ENCODE measurements at places on chromosomes 11 and 22.

DNA sequence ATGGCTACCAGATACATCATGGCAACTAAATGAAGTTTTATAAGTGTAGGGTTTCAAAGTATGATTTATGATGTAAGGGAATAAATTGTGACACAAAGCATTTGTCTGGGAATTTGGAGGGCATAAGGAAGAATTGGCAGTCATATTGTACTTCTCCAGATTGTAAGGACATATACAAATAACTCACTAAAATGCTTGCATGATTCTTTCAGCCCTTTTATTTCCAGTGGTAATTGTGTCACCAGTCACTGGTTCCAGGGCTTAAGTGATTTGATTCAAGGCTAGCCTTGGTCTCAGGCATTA lies 299.4 kb upstream of the ANO5 start:
- no peak for DNase-seq

DNA sequence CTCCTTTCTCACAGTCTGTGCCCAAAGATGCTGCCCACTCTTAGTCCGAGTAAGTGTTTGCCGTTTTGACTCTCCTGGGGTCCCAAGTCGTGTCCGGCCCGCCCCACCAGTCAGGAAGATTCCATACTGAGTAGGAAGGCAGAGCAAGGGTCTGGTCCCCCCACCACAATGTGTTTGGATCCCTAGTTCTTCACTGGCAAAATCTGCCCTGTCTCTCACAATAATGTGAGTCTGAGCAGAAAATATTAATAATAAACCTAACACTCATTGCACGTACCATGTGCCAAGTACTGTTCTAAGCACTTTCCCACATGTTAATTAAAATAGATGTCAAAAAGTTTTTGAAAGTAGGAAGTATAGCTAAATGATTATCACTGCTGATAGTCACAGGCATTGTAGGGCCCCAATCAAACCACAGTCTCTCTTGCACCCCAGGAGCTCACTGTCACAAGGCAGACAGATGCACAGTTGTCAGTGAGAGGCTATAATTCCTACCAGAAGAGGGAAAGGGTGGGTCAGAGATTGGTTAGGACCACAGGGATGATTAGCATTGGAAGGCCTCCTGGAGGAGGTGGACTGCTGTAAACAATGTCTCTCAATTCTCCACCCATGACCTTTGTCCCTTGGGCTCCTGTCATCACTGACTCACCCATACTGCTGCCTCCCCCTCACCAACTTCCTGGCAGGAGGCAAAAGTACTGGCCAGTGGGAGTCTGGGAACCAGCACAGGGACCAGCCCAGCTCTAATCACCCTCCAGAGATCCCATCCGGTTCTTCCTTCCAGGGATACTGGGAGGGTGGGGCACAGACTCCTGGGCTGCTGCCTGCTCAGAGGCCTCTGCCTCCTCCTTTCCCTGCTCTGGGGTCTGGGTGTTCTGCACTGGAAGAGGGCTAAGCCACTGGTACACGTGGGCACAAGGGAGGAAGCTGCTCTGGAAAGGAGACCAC lies 1.0 kb upstream of the POLD4 start:
- peak; percentile 88 for DNase-seq

DNA sequence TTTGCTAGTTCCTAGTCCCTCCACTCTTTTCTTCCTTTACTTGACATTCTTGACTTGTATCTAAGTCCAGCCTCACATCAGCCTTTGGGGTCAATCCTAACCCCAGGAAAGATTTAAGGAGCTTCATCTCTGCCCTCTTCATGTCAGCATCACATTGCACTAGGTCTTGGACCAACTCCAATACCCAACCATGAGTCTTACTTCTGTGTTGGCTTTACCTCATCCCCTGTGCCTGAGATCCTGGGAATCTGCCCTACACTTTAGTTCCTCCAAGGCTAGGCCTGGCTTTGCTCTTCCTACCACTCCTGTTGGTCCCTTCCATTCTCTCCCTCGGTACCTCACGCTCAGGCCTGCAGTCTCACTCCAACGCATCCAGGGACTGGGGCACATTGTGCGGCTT lies 117.0 kb downstream of the SLC1A2 start:
- no peak for DNase-seq

DNA sequence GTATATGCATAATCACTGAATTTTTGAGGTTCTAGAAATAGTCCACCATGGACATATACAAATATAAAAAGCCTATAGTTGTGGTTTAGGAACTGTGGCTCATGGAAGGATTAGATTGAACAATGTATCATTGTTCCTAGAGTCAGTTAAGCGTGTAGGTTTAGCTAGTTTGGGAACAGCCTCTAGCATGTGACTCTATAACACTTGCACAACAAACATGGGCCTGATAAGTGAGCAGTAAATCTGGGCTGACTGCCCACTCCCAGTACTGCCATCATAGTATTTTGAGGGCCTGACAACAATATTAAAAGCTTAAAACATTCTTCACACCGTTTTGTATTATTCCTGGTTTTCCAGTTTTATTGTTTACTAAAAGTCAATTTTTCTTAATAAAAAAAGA lies 47.0 kb downstream of the YAP1 start:
- DNase-seq = peak; percentile 73

- DNase-seq = no peak
Observed at GRCh38 chr11:63629426-63629825, 15.2 kb upstream of the PLAAT3 start.
